ENCODE measurements at places on chromosomes 1 and 21. TPM values are rescaled to one million over a fixed set of nuclear protein-coding genes. Genes with fewer than 3 reads are reported as not detected.

DNA sequence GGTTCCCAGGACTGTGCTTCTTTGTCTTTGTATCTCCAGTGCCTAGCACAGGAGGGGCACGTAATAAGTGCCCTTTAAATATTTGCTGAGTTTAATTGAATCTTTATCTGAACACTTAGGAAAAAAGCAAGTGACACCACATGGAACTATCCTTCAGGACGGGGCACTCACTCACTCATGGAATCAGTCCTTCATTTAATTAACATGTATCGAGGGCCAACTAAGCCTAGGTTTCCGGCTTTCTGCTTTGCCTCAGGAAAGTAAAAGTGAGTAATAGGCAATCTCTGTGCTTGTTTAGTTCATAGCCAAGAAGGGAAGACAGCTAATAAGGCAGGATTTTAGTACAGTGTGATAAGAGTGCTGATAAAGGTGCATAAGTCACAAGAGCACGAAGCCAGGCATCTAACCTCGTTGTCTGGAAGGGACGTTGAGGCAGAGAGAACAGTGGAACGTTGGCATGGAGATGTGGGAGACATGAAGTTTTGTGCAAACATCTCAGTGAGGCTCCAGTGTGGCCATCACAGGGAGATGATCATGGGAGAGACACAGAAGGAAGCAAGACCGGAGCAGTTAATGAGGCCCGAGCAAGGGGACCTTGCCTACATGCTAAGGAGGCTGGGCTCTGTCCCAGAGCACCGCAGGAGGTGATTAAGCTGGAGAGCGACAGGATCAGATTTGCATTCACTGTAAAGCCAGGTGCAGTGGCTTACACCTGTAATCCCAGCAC lies 54.1 kb upstream of the TRIM67 start:
- no peak for DNase-seq

- no peak for DNase-seq
Observed at GRCh38 chr1:90417126-90417525, 300.0 kb downstream of the BARHL2 start.

- peak; percentile 78 for DNase-seq
Observed at GRCh38 chr1:151371370-151372057, 991 bp downstream of the SELENBP1 start.

HSPA6 gene
- total RNA-seq = 1.9 TPM

AGMAT gene
- total RNA-seq = 0.11 TPM

SLC1A7 gene
- total RNA-seq = 0.43 TPM

CCDC30 gene
- 2.0 TPM for total RNA-seq
